ENCODE measurements at places on chromosomes 7 and 10. TPM values are rescaled to one million over a fixed set of nuclear protein-coding genes. Genes with fewer than 3 reads are reported as not detected.

- DNase-seq: no peak
These were observed 49.0 kb downstream of the NT5C2 start for GRCh38 chr10:103144041-103144440.

DNA sequence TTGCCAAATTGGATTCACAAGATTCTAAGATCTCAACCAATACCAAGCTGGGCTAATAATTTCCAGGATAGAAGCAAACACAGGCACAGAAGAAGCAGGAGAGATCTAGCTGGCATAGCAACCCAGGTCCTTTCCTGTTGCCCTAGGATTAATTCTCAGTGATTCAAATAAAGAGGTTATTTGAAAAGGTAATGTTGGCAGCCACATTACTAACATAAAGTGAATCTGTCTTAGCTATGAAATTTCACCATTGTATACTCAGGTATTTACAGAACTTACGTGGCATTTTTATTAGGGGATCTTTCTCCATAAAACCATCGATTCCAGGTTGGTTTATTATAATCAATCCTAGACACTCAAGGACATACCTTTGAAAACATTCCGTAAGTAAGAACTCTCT is 379.3 kb upstream of the POM121L12 start:
- no peak for DNase-seq

GRCh38 chr7:17584822-17585221 is 286.4 kb downstream of the AHR start:
- DNase-seq: no peak

- DNase-seq: no peak
These were observed 33.5 kb downstream of the CUL2 start for GRCh38 chr10:35056686-35057085.

GRCh38 chr10:70381471-70382421 is 679 bp downstream of the LRRC20 start:
- DNase-seq: peak; percentile 64

- DNase-seq: no peak
These were observed 31.5 kb downstream of the SLC18A2 start for GRCh38 chr10:117272195-117273076.

DNA sequence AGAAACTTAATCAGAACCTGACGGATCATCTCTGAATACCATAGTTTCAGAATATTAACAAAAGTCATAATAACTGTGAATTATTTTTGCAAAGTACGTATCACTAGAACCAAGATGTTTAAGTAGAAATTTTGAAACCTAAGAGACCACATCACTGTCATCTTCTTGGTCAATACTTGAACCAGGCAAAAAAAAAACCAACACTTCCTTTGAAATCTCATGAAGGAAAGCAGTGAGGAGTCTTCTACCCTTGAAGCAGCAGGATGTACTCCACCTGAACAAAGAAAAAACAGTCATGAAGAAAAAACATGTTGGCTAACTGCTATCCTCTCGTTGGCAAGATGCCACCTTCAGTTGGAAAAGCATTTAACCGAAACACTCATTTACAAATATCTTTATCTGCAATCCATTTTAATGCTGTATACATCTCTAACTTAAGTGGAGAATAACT is 82.4 kb downstream of the SRPK2 start:
- DNase-seq: no peak

GRCh38 chr10:98425511-98426352 is 10.8 kb upstream of the PYROXD2 start:
- DNase-seq: no peak

DNA sequence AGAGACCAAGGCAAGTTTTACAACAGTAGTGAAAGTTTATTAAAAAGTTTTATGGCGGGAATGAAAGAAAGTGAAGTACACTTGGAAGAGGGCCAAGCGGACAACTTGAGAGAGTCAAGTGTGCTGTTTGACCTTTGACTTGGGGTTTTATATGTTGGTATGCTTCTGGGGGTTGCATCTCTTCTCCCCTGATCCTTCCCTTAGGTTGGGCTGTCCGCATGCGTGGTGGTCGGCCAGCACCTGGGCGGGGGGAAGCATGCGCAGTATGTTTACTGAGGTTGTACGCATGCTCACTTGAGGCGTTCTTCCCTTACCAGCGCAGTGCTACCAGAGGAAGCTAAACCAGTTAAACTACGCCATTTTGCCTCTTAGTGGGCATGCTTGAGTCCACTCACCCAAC is 31.9 kb downstream of the NUP42 start:
- DNase-seq: no peak

DNA sequence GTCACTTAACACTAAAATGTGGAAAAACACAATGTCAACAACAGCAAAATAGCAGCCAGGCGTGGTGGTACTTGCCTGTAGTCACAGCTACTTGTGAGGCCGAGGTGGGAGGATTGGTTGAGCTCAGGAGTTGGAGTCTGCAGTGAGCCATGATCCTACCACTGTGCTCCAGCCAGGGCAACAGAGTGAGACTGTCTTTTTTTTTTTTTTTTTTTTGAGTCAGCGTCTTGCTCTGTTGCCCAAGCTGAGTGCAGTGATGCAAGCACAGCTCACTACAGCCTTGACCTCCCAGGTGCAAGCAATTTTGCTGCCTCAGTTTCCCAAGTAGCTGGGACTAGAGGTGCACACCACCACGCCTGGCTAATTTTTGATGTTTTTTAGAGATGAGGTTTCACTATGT is 6.1 kb downstream of the KCTD7 start:
- DNase-seq: no peak

DNA sequence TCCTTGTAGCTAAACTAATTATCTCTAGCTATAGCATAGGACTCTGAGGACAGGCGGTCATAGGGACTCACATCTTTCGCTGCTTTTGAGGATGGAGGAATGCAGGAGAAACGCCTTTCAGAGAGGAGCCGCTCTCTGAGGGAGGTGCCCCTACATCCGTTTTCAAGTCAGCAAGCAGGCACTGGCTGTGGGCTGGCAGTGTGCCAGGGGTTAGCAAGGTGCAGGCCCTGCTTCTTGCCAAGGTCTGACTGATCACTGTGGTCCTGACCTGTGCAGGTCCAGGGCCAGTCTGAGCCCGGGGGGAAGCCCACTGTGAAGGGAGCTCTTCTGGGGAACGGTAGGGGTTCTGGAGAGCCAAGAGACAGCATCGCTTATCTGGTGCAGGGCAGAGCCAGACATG is 89.4 kb downstream of the SH3PXD2A start:
- DNase-seq: no peak

- DNase-seq: no peak
These were observed 203.7 kb upstream of the PHYHIPL start for GRCh38 chr10:58972576-58973234.

GRCh38 chr7:151233804-151234203 is 1.5 kb downstream of the CHPF2 start:
- no peak for DNase-seq

DNA sequence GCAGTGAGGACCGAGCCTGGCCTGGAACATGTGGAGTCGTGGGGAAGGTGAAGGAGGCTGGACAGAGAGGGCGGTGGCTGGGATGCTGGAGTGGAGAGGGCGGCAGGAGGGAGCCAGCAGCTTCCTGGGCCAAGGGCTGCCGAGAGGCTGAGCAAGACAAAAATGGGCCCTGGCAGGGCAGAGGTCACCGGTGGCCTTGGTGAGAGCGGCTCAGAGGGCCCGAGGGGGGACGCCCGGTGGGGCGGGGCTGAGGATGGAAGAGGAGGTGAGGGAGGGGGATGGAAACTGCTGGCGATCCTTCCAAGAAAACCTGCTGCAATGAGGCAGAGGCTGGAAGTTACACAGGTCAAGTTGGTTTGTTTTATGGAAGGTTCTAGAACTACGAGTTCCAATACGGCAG is 69.5 kb downstream of the ELFN1 start:
- no peak for DNase-seq

DNA sequence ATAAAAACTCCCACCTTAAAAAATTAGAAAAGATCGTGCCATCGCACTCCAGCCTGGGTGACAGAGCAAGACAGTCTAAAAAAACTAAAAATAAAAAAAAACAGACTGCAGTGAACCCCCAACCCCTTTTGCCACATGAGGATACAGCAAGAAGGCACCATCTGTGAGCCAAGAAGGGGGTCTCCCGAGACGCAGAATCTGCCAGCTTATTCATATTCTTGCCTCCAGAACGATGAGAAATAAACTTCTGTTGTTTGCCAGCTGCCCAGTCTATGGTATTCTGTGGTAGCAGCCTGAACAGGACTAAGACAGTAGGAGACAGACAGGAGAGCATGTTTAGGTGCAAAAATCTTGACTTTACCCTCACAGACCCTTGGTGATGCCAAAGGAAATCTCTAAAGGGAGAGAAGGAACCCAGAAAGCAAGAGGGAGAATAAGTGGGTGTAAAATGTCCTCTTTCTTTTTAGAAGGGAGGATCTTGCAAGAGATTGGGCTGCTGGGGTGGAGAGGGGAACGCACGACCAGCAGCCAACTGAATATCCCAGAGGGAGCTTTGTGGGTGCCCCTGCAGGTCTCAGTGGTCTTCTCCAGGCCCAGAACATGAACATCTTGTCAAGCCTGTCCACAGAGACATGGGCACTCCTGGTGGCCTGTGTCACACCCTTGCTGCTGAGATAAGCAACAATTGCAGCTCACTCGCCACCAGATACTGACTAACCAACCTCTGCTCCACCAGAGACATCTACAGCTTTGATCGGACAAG is 400.7 kb upstream of the FOXK1 start:
- DNase-seq: no peak

DNA sequence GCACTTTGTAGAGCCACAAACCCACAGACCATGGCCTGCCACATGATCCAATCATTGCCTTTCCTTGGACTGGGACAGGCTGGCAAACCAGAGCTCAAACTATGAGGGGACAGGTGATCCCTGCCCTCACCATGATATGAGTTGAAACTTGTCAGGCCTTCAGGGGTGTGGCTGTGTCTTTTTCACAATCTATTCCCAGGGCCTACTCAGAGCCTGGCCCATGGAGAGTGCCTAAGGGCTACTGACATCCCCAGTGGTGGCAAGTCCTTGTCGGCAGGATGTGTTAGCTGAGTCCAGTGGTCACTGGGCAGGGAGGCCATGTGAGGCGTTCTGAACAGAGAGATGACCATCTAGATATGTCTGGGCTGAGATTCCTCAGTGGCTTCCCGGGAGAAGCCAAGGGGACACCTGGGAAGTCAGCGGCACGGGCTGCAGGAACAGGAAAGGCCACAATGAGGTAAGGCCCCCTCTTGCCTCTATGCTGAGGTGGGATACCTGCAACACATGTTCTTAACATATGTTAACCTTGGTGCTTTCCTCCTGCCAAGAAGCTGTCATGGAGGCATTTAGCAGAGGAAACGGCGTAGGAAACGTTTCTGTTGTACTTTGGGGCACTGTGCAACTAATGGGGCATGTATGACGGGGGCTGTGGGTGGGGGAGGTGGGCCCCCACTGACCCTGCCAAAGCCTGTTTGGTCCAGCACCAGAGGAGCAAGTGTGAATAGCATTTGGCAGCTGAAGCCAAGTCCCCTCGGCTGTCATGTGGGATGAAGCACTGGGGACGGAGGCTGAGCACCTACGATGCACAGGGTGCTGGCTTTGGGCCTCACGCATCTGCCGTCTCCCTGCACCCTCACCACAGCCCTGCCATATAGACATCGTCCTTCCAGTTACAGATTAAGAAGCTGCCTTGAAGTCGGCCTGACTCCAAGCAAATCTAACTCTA is 384.0 kb downstream of the RPS24 start:
- no peak for DNase-seq

The METTL2B gene
- 17.7 TPM for polyA plus RNA-seq

The PNLIPRP3 gene
- polyA plus RNA-seq: not detected

The OR13A1 gene
- polyA plus RNA-seq: not detected

The ACTL6B gene
- polyA plus RNA-seq: not detected

The NME8 gene
- 0.31 TPM for polyA plus RNA-seq

The DKK1 gene
- 11.7 TPM for polyA plus RNA-seq

The FOXI2 gene
- 0.31 TPM for polyA plus RNA-seq

The CTAGE4 gene
- not detected for polyA plus RNA-seq

The ABCA13 gene
- 0.23 TPM for polyA plus RNA-seq

The ECHS1 gene
- polyA plus RNA-seq: 124 TPM

Data from muscle of back (tissue), 13 donors.